Hepatic stellate cell (primary cell): ENCODE measurements at places on chromosomes 12 and 14.
A peak's percentile ranks its signal among the peaks of the same experiment; 100 is the strongest.

GRCh38 chr12:34205401-34205800 is 183.1 kb downstream of the ALG10 start:
- DNase-seq: no peak

DNA sequence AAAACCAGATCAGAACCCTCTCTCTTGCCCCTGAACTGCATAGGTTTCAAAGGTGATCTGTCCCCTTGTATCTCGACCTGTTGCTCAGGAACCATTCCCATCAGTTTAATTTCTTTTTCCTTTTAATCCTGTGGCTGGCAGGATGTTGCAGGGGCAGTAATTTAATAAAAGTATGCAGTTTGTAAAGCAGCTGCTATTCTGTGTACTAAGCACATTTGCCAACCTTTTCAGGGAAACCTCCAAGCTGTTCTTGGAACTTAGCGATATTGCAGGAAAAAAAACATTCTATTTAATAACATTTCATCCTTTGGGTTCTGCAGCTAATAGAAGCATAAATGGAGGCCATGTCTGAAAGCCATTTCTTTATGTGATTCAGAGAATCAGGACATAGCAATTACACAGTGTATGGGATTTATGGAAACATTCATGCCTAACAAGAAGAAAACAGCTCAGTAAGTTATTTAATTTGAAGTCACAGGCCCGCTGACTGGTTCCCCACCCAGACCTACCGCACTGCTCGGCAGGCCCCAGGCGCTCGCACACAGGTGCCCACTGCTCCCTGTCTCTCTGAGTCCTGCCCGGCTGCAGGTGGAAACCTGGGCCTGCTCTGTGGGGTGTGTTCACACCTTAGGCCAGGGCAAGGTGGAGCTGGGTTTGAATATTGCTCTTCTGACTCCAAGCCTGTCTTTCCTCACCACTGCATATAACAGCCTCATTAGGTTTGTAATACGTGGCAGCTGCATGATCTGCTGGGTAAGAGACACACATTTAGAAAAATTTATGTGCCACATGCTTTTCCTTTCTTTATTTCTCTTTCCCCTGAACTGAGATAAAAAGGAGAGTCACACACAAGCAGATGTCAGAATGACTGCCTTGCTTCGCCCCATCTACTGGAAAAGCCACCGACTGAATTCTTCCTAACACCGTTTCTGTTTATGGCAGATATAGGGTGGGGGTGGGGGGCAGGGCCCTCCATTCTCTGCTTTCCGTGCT is 119.7 kb downstream of the SLC25A47 start:
- no peak for DNase-seq

DNA sequence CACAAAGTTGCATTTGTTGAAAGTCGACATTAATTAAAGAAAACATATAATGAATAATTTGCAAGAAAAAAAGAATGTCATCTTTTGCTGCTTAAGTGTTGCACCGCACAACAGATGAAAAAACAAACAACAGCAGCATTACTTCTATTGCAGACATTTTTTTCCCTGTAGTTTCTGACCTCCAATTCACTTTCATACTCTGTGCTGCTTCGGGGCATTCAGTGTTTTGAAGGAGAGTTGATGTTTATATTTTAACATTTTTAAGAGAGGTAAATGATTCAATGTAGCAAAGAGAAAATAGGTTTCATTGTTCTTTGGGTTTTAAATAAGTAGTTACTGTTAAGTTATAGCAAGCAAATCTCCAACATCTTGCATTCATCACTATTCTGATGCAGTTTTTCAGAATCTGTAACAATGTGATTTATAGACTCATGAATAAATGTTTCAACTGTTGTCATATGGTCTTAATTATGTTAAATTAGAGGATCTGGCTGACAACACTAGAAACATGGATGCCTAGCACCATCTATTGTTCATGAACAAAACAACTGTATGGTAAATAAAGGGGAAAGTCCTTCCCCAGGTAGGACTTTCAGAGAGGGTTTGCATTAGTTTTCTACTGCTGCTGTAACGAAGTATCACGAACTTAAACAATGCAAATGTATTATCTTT is 168.1 kb downstream of the BCAT1 start:
- DNase-seq: no peak

DNA sequence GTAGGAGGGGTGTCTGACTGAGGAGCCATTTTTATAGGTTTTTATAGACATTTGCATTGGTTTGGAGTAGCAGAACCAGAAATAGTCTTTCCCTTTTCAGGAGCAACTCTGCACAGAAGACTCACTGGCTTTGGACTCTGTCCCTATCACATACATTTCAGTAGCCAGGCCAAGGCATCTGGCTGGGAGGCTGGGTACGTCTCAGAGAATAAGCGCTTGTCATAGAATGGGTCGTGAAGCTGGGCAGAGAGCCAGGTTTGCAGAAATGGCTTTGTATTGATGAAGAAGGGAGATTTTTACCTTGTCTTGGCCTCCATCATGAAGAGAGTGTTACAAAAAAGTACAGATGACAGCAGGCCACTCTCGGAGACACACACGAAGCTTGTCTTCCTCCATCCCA is 98.6 kb downstream of the CACNA1C start:
- DNase-seq: no peak

- DNase-seq: no peak
Measured at GRCh38 chr12:103369929-103370328, 125.8 kb downstream of the C12orf42 start.

DNA sequence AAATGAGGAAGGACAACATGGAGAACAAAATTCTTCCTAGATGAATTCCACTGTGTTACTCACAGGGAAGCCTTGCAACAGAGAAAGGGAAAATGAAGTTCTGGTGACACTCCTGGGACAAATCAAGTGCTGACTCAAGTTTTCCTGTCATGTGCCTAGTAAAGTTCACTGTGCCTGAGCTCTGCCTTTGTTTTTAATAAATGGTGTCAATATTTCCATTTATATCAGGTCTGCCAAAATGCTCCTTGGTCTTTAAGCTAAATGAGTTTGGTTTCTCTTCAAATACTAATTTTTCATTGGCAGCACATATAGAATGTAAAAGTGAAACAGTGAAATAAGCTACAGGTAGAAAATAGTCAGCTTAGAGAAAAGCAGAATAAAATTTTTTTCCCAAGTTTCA is 33.0 kb downstream of the HIGD1C start:
- peak; percentile 43 for DNase-seq

- DNase-seq: no peak
Measured at GRCh38 chr14:22985894-22986507, 3.6 kb upstream of the AJUBA start.

DNA sequence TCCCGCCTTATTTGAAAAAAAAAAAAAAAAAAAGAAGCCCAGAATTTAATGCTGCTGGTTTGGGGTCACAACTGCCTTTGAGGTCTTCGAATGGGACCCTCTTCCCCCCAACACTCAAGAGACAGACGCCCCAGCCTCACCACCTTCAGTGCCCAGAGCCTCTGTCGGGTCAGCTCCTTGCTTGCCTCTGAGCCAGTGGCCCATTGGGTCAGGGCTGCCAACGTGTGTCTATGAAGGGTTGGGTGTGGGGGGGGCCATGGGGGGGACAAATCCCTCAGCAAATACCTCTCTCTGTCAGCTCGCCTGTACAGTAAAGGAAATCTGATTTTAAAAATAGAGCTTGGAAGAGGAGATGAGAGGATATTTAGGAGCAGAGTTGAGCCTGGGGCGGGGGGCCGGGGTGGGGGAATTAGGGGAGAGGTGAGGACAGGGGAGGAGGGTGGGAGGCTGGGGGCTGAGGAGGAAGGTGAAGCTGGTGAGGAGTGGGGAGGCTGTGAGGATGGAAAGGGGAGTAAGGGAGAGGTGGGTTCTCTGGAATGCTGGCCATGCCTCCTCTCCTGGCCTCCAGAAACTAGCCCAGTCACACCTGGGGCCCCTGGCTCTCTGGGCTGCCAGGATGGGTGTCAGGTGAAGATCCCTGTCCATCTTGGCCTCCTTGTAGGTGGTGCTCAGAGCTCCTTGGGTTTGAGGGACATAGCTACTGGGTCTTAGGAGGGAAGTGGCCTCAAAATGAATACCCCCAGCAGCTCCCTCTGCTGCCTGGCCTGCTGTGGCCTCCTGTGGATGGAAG is 13.3 kb downstream of the RTL1 start:
- DNase-seq: no peak

- no peak for DNase-seq
Measured at GRCh38 chr12:6903722-6904121, 900 bp upstream of the LRRC23 start.

GRCh38 chr14:85400678-85401077 is 129.3 kb upstream of the FLRT2 start:
- DNase-seq: no peak

GRCh38 chr12:34126239-34126641 is 103.9 kb downstream of the ALG10 start:
- DNase-seq: peak; percentile 4

- DNase-seq: no peak
Measured at GRCh38 chr14:66992776-66993175, 196.5 kb upstream of the GARIN2 start.

GRCh38 chr14:32014057-32014456 is 63.0 kb upstream of the ARHGAP5 start:
- DNase-seq: no peak

GRCh38 chr14:99317231-99318090 is 45.5 kb upstream of the BCL11B start:
- no peak for DNase-seq

DNA sequence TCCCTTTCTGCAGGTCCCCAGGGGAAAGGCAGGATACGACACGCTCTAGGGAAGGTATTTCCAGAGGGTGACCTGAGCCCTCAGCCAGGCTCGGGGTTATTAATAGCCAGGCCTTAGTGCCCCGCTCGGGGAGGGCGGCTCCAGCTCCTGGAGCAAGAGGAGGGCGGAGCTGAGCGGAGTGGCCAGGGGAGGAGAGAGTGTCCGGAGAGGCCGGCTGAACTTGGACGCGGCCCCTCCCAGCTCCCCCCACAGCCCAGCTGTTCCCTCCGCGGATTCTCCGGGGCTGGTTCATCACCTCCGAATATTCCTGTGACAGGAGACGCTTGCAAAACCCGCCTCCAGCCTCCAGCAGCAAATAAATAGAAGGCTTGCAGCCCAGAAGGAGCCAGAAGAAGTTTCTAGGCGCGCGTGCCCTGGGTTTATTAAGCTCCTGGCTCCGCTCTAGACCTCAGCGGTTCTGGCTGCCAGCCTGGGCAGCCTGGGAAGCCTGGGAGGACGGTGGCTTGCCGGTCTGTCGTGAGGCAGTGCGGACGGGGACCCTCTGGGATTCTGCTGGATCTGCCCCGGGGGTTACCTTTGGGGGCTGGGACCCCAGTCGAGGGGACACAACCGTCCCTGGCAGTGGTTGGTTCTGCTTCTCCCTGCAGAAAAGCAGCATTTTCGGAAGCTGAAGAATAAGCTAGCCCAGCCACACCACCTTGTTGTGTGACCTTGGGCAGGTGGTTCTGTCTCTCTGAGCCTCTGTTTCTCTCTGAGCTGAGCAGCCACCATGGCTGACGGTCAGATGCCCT is at the start of gene HSPB8:
Gene HSPB8 (plus strand): TSS at position 388 of the 791 bp plus-strand sequence. CDS start 382 bp downstream, at position 770.
- DNase-seq: peak; percentile 96

- no peak for DNase-seq
Measured at GRCh38 chr14:75216427-75217006, 40.1 kb upstream of the TMED10 start.

- DNase-seq: no peak
Measured at GRCh38 chr14:104107101-104107581, 21.6 kb downstream of the ASPG start.

DNA sequence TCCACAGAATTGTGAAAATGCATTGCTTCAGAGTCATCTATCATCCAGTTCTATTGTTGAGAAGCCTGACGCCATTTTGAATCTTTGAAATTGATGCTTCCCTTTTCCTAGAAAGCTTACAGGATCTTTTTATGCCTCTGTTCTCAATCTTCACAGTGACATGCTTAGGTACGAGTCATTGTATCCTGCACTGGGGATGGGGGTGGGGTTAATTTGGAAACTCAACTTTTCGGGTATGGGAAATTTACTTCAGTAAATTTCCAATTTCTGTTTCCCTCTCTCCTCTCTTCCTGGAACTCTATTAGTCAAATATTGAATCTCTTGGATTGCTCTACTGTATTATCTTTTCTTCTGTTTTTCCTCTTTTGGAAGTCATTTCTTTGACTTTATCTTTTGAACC is 24.5 kb downstream of the RNASE10 start:
- no peak for DNase-seq

DNA sequence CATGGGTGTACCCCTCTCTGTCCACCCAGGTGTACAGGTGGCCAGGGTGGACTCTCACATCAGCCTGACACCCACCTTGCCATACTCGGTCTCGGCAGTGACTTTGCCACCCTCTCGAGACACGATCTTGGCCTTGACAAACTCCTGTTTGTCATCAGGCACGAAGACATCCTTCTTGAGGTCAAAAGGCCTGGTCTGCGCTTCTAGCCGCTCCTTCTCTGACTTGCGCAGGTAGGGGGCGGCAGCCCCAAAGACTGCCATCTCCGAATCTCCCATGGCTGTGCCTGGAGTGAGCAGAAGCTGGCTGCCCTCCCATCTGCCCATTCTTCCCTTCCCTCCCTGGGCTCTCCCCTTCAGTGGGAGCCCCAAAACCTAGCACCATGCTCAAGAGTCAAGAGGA is 2.0 kb downstream of the MYH7 start:
- DNase-seq: no peak

DNA sequence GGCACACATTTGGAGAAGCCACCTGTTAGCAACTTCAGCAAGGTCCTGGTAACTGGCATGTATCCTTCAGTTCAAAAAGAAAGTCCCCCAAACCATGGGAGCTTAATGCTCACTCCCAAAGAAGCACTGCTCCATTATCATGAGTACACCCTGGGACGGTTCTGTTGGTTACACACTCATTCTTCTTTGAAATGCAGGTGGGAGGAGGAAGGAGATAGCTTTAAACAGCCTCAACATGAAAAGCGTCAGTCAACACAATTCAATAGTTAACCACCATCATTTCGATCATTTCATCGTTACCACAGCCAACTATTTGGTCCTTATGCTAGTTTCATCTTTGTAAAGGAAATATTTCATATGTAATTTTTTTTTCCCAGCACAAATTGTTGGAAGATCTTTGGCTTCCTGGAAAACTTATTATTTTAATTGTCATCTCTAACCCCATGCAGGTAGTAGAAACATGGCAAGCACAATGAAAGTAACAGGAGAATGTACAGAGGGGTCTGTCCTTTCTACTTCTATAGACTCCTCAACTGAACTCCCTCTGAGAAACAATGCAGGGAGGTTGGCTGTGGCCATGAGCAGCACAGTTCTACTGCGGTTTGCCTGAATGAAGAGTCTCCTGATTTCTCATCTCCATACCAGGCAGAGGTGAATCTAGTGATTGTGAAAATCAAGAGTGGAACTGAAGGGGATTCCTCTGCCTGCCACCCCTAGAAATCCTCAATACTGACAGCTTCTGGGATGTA is 196.4 kb upstream of the FOXN3 start:
- no peak for DNase-seq

DNA sequence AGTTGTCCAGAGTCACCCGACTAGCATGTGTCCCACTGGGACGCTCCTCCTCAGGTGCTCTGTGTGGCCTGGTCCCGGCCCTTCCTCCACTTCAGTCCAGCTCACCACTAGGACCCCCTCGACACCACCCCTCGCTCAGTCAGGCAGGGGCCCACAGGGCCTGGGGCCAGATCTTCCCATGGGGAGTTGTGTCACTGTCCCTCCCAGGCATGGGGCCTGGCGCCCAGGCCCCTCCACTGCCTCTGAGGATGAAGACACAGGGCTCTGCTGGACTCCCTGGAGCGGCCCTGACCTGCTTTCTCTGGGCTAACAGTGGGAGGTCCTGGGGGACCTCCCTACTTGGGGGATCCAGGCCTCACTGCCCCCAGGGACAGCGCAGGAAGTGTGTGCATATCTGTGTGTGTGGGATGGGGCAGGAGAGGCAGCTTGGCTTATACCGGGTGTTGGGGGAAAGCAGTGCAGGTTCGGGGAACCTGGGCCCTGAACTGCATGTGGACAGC is 43.8 kb downstream of the KRT80 start:
- no peak for DNase-seq

GRCh38 chr12:66947119-66947518 is 268.2 kb upstream of the GRIP1 start:
- DNase-seq: no peak
